ENCODE measurements at places on chromosomes 5 and 9. TPM values are rescaled to one million over a fixed set of nuclear protein-coding genes. Genes with fewer than 3 reads are reported as not detected.

FRMD3 gene
- total RNA-seq = 0.30 TPM

GRCh38 chr9:124412228-124412575 lies 3.0 kb downstream of the PSMB7 start:
- peaks cover 30% of the 10 kb centered on the region for H3K4me1 ChIP-seq
- no peaks in the 10 kb centered on the region for H3K27me3 ChIP-seq
- no peak for DNase-seq
- H3K36me3 ChIP-seq = peaks cover 62% of the 10 kb centered on the region

MPDZ gene
- not detected for total RNA-seq

NDUFS4 gene
- 54.9 TPM for total RNA-seq

GRCh38 chr9:130018265-130018664 lies 24.7 kb downstream of the FNBP1 start:
- no peaks in the 10 kb centered on the region for H3K27me3 ChIP-seq
- peaks cover 63% of the 10 kb centered on the region for H3K36me3 ChIP-seq
- H3K27ac ChIP-seq = peak overlapping the region; percentile 98
- no peak overlapping the region for H3K4me3 ChIP-seq

CD180 gene
- total RNA-seq = 0.26 TPM

DNA sequence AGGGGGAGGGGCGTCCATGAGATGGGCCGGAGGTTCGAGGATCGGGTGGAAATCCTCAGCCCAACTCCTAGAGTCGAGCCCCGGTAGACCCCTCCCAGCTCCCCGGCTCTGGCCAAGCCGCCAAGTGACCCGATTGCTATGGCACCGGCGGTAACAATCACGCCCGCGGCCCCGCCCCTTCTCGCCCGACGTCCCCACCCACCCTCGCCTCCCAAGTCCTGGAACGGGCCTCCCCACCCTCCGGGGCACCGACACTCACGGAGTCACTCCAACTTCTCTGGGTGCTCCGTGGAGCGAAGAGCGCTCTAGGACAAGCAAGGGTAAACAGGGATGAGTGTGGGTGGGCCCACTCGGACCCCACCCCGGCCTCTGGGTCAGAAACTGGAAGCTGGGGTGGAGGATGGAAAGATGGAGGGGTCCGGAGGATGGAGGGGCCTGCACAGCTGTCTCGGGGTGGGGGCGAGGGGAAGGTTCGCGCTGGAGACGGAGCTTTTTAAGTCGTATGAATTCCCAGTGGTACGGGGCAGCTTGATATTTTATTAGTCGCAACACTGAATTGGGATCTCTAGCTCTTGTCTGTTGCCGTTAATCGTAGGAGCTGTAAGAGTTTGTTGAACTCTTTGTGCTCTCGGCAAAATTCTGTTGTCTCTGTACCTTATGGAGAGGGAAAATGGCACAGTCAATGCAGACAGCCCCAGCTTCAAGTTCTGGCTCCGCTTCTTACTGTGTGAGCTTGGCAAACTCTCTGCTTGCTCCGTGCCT lies at the start of gene SPACA9:
Gene SPACA9 (plus strand): TSS at position 204 of the 762 bp plus-strand sequence. CDS start 5,050 bp downstream, outside the sequence.
- peak within 1 kb of the TSS; percentile 70 for H3K4me3 ChIP-seq
- H3K4me1 ChIP-seq = peaks cover 26% of the 10 kb centered on the region
- peak; percentile 80 for DNase-seq
- no peaks in the 10 kb centered on the region for H3K36me3 ChIP-seq
- H3K27me3 ChIP-seq = peaks cover 5% of the 10 kb centered on the region

SPINK6 gene
- total RNA-seq = not detected

- H3K4me3 ChIP-seq = no peak overlapping the region
- no peak overlapping the region for H3K27ac ChIP-seq
- no peak for DNase-seq
- peaks cover 7% of the 10 kb centered on the region for H3K4me1 ChIP-seq
Measured at GRCh38 chr5:67425514-67425913, 228.9 kb upstream of the CD180 start.

- peak overlapping the region; percentile 86 for H3K4me3 ChIP-seq
- DNase-seq = no peak
- peaks cover 50% of the 10 kb centered on the region for H3K4me1 ChIP-seq
- peak overlapping the region; percentile 84 for H3K27ac ChIP-seq
- peaks cover 14% of the 10 kb centered on the region for H3K36me3 ChIP-seq
- H3K27me3 ChIP-seq = no peaks in the 10 kb centered on the region
Measured at GRCh38 chr9:99103901-99104458, 933 bp upstream of the TGFBR1 start.

XRCC4 gene
- 11.4 TPM for total RNA-seq

LCN6 gene
- not detected for total RNA-seq

- H3K4me3 ChIP-seq = no peak overlapping the region
- H3K4me1 ChIP-seq = no peaks in the 10 kb centered on the region
- DNase-seq = no peak
Measured at GRCh38 chr9:111148052-111149017, 110.1 kb upstream of the LPAR1 start.

- no peaks in the 10 kb centered on the region for H3K27me3 ChIP-seq
- no peaks in the 10 kb centered on the region for H3K4me1 ChIP-seq
- no peak overlapping the region for H3K4me3 ChIP-seq
- no peaks in the 10 kb centered on the region for H3K36me3 ChIP-seq
Measured at GRCh38 chr9:106228861-106229260, 534.5 kb downstream of the TMEM38B start.

CDC20B gene
- not detected for total RNA-seq

GRCh38 chr5:87588316-87588715 lies 175.6 kb upstream of the CCNH start:
- H3K4me1 ChIP-seq = no peaks in the 10 kb centered on the region
- no peak for DNase-seq
- no peaks in the 10 kb centered on the region for H3K36me3 ChIP-seq

DNA sequence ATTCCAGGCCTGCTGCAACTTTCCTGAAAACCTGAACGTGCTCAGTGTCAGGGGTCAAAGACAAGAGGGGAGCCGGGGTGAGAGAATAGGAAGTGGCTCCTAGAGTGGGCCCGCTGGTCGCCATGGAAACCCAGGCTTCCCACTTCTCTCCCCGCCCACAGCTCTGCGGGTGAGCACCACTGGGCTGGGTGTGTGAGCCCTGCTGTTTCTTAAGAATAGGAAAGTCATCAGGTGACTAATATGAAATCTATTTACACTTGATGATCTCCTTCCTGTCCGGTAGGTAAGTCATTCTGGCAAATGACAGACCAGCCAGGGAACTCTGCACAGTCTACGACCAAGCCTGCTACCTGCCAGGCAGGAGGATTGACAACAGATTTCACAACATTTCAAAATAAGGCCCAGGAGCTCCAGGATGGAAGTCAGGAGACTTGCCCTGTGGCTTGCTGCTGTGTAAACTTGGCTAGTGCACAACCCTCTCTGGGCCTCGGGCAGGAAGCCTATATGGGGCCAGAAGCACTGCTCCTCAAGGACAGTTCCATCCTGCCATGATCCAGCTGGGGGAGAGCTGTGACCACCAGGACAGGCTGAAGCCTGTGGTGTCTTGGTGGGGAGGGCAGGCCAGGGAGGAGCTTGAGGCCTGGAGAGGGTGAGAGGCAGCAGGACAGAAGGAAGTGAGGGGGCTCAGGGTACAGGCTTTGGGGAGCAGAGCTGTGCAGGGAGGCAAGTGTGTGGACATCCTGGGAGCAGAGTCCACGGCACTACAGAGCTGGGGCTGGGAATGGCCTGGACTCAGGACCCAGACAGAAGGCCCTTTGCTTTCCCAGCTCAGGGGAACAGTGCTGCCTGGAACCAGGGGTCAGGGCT lies 60.6 kb downstream of the SHB start:
- peaks cover 19% of the 10 kb centered on the region for H3K4me1 ChIP-seq
- no peaks in the 10 kb centered on the region for H3K27me3 ChIP-seq
- DNase-seq = peak; percentile 66
- peak overlapping the region; percentile 88 for H3K27ac ChIP-seq

GRCh38 chr9:70257502-70257901 lies 1.3 kb upstream of the SMC5 start:
- H3K36me3 ChIP-seq = peaks cover 35% of the 10 kb centered on the region
- H3K27me3 ChIP-seq = peaks cover 11% of the 10 kb centered on the region
- H3K4me1 ChIP-seq = peaks cover 41% of the 10 kb centered on the region
- H3K27ac ChIP-seq = no peak overlapping the region
- DNase-seq = no peak
- peak overlapping the region; percentile 91 for H3K4me3 ChIP-seq

SNX18 gene
- total RNA-seq = 13.1 TPM

GALT gene
- 68.9 TPM for total RNA-seq

DNA sequence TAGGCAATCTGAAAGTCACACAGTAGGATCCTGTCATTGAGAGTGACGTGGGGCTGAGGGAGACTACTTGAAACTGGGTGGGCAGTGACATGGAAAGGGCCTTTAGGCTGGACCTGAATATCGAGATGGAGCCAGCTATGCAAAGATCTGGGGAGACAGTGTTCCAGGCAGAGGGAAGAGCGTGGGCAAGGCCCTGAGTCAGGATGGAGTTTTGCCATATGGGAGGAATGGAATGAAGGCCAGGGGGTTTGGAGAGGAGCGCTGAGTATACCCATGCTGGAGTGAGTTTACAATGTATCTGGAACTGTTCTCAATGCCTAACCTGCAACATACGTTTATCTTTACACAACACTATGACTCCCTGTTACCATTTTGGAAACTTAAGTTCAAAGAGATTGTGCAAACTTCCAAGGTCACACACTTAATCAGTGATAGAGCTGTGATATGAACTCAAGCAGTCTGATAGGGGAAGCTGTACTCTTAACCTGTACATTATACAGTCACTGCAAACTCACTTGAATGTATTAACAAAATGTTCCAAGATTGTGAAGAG lies 33.5 kb downstream of the INSYN2B start:
- H3K27ac ChIP-seq = no peak overlapping the region
- H3K27me3 ChIP-seq = no peaks in the 10 kb centered on the region
- H3K36me3 ChIP-seq = peaks cover 34% of the 10 kb centered on the region
- no peak for DNase-seq

CENPK gene
- 88.8 TPM for total RNA-seq

DNA sequence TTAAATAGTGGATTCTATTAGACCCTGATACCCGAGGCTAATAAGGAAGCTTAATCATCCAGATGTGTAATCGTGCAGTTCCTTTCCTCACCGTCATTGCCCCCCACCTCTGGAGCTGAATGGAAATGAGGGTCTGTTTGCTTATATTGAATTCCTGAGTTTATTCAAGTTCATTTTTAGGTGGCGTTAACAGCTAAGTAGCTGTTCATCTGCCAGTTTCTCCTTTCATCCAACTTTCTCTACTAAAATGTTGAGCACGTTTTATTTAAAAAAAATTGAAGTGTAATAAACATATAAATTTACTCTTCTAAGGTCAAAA lies 291.0 kb downstream of the DOCK8 start:
- no peaks in the 10 kb centered on the region for H3K36me3 ChIP-seq
- H3K27ac ChIP-seq = no peak overlapping the region
- peaks cover 8% of the 10 kb centered on the region for H3K4me1 ChIP-seq
- DNase-seq = no peak

TRPM6 gene
- not detected for total RNA-seq

ABLIM3 gene
- total RNA-seq = not detected

GRCh38 chr5:177476531-177477233 lies 3.2 kb upstream of the DBN1 start:
- H3K36me3 ChIP-seq = peaks cover 5% of the 10 kb centered on the region
- H3K27me3 ChIP-seq = peaks cover 8% of the 10 kb centered on the region
- peak overlapping the region; percentile 46 for H3K4me3 ChIP-seq
- H3K4me1 ChIP-seq = peaks cover 40% of the 10 kb centered on the region
- peak overlapping the region; percentile 65 for H3K27ac ChIP-seq

DNA sequence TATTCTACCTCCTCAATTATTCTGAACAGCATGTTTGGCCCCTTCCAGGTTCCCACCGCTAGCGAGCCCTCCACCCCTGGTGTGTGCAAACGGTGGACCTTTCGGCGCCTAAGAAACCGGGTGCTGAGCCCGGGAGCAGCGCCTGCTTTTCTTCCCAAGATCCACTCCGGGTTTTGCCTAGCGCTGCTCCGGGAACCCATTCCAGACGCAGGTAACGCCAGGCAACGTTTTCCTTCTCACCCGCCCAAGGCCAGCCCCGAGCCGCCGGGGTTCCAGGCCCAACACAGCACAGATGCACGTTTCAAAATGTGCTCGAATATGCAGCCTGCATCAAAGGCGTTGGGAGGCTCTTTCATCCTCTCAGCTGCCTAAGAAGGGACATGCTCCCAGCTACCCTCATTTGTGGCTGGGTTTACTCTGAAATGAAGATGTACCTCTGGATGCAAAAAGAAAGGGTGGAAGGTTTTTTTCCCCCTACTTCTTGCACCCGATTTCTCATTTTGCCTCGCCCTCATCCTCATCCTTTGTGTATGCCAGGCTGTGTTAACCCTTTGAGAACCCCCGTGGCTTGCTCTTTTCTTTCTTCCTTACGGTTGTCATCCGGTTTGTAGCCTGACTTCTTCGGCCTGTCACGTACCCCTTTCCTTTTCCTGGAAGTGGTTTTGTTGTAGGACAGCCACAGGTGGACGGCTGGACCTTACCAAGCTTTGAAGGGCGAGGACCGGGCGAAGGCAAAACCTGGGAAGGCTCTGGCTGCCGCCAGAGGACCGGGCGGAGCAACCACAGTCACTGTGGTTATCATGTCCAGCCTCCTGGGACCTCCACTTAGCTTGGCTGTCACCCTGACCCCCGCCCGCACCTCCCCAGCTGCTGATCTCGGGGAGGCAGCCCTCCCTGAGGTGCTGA lies 226.9 kb downstream of the SMARCA2 start:
- peak overlapping the region; percentile 80 for H3K27ac ChIP-seq
- DNase-seq = peak; percentile 91
- H3K27me3 ChIP-seq = peaks cover 29% of the 10 kb centered on the region
- H3K4me1 ChIP-seq = peaks cover 12% of the 10 kb centered on the region
- H3K4me3 ChIP-seq = peak overlapping the region; percentile 83

- no peaks in the 10 kb centered on the region for H3K4me1 ChIP-seq
- DNase-seq = no peak
- H3K4me3 ChIP-seq = no peak overlapping the region
- no peaks in the 10 kb centered on the region for H3K36me3 ChIP-seq
- peaks cover 10% of the 10 kb centered on the region for H3K27me3 ChIP-seq
Measured at GRCh38 chr9:6633378-6633777, 12.2 kb downstream of the GLDC start.

GRCh38 chr9:131266266-131267229 lies 9.8 kb downstream of the FAM78A start:
- H3K4me3 ChIP-seq = peak overlapping the region; percentile 94
- peaks cover 68% of the 10 kb centered on the region for H3K4me1 ChIP-seq
- peaks cover 51% of the 10 kb centered on the region for H3K36me3 ChIP-seq
- peak; percentile 81 for DNase-seq
- H3K27ac ChIP-seq = peak overlapping the region; percentile 98
- H3K27me3 ChIP-seq = no peaks in the 10 kb centered on the region

DNA sequence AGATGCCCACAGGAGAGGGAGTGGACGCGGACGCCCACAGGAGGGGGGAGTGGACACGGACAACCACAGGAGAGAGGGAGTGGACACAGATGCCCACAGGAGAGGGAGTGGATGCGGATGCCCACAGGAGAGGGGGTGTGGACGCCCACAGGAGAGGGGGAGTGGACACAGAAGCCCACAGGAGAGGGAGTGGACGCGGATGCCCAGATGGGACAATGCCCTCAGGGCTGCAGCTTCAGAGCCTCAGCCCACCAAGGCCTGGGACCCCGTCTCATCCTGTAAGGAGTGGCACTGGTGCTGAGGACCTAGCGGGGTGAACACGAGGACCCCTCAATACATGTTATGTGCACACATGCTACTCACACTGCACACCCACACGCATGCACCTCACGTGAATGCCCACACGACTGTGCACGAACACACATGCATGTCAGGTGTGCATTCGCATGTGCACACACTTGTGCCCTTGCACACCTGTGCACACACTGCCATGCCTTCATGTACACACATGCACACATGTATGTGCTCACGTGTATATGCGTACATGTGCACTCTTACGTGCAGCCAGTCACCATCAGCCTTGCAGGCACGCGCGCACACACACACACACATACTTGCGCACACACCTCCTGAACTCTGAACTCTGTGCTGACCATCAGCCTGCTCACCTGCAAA lies 34.8 kb downstream of the SLC6A18 start:
- DNase-seq = no peak
- no peak overlapping the region for H3K27ac ChIP-seq
- H3K36me3 ChIP-seq = no peaks in the 10 kb centered on the region
- peaks cover 11% of the 10 kb centered on the region for H3K4me1 ChIP-seq
- H3K27me3 ChIP-seq = no peaks in the 10 kb centered on the region

Data from activated CD4-positive, alpha-beta T cell treated with anti-CD3 and anti-CD28 coated beads, Interleukin-2, amount 10 ng/mL, durations not matched to agents 24 days and 14 days (primary cell).